Fibroblast of skin of abdomen (primary cell): ENCODE measurements at places on chromosomes 6 and 20.

- DNase-seq = no peak
Measured at GRCh38 chr20:62331347-62331746, 28.6 kb downstream of the ADRM1 start.

DNA sequence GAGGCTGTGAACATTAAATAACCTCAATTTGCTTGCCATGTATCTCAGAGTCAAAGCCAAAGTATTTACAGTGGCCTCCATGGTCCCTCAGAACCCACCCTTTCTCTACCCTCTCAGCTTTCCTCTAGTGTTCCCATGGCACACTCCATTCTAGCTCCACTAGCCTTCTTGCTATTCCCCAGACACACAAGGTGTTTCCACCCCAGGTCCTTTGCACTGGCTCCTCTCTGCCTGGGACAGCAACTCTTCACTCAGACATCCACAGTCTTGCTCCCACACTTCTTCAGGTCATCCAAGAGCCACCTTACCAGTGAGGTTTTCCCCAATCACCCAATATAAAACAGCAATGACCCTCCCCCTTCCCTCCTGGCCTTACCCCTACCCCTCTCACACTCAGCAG lies 56.5 kb upstream of the PLEKHG1 start:
- no peak for DNase-seq

- no peak for DNase-seq
Measured at GRCh38 chr20:52496191-52496590, 304.6 kb upstream of the ZFP64 start.

GRCh38 chr6:90938122-90938521 lies 351.2 kb upstream of the MAP3K7 start:
- DNase-seq = peak; percentile 2

DNA sequence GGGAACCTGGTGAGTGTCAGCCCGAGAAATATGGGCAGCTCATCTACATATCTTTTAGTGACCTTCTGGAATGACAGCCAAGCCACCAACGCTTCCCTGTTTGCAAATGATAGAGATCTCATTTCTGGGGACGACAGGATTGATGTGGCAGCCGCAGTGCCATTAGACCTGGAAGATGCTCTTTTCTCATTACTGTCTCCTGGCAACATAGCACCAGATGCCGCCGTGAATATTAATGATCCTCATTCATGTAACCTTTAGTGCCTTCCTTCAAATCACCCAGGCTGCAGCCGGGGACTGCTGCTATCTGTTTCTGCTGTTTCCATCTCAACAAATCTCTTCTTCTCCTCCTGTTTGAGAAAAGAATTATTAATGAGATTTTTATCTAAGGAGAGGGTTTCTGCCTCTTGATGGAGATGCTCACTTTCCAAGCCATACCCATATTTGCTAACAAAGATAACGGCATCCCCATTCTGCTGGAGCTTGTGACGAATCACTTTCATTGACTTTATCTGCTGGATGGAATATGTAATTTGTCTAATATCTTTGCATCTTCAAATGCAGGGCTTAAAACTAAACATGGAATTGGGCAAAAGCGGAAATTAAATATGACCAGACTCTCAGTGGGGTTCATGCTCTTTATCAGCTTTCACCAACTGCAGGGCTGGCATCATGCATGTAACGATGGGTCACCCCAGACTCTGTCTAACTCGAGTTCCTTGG lies 74.8 kb upstream of the KIF16B start:
- DNase-seq = no peak

- peak; percentile 56 for DNase-seq
Measured at GRCh38 chr6:142566628-142567396, 265.0 kb downstream of the ADGRG6 start.

DNA sequence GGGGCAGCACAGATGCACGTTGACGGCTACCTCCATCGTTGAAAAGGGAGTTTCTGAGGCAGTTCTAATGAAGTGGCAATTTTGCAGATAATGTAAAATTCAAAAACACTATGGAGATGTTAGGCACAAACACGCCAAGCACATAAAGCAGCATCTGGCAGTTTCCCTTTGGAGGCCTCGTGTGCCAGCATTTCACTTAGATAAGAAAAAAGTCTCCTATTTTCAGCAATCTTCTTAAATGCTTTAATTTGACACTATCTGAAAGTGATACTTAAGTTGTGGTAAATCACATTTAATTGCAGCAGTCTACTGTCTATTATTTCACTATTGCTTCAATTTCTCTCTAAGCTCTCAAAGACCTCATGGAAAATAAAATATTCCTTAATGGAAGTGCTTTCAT lies 125.3 kb upstream of the PROKR2 start:
- DNase-seq = no peak

- DNase-seq = no peak
Measured at GRCh38 chr20:62449951-62450691, 22.8 kb upstream of the RBBP8NL start.

DNA sequence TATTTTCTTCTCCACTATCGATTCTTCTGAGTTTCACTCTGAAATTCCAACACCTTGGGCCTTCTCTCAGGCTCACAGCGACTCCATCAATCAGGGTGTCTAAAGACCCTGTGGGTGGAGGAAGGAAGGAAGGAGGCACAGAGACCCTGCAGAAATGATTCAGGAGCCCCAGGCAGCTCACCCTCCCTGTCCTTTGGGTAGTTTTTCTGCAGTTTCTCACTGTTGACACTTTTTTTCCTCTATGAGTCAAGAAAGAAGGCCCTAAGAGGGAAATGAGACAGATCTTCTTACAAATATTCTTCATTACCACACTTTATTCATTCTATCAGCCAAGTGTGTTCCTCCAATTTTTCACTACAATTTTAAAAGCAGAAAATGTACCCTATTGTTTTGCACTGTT lies 34.2 kb upstream of the TBXT start:
- DNase-seq = no peak

DNA sequence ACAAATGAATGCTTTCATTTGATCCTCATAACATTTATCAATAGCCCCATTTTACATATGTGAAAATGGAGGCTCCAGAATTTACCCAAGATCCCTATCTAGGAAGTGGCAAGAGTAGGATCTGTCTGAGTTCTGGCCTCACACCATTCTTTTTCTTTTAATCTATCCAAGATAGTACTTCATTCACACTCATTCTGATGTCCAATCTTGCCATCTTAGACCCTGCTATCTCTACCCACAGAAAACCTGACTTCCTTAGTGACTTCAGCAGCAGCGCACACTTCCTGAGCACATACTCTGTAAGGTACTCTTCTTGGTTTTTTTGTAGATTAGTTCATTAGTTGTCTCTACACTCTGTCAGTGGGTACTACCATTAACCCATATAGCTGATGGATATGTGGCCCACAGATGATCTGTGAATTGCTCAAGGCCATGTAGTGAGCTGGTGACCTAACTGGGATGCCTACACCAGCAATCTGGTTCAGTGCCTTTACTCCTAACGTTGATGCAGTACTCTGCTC lies 36.3 kb downstream of the COX4I2 start:
- no peak for DNase-seq

- DNase-seq = no peak
Measured at GRCh38 chr20:57688864-57689263, 21.0 kb downstream of the PMEPA1 start.

- DNase-seq = peak; percentile 64
Measured at GRCh38 chr6:140744659-140745320, 1370.3 kb upstream of the CITED2 start.

DNA sequence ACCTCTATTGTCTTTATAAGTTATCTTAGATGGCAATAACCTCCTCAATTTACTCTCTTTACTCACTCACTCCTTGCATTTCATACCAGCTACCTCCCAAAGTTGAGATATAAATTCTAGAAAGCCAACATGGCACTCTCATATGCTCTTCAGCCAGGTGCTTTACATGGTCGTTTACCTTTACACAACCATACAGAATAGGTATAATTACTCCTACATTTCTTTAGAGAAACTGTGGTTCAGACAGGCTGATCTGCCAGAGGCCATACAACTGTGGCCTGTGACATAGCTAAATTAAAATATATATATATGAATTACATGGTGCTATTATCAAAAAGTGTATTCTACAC lies 45.7 kb downstream of the HBS1L start:
- no peak for DNase-seq

DNA sequence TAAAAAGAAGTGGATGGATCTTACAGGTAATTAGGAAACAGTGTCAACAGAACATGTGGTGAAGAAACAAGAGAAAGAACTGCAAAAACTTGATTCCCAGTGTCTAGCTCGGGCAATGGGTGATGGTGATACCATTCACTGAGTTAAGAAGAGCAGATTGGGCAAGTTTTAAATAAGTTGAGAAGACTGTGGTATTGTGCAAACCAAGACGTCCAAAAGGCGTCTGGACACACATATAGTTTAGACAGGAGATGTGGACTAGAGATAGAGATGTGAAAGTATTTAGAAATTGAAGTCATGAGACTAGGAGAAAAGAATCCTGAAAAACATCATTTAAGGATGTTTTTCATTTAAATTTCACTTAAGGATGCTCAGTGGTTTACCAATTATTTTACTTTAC lies 53.9 kb downstream of the CDK19 start:
- DNase-seq = no peak

DNA sequence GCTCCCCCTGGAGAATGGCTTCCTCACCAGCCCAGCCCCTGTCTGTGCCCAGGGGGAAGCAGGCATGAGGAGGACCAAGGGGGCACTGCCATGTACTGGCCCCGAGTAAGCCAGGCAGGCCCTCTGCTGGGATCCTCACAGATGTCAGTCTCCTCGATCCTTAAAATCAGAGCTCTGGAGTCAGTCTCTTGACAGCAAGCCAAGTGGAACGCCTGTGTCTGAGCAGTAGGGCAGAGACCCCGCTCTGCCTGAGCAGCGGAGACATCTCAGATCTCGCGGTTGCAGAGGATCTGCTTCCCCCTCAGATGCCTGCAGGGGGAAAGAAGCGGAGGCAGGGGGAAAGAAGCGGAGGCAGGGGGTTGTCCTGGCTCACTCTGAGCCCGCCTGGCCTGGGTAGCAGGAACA lies 92.6 kb downstream of the SNX5 start:
- peak; percentile 52 for DNase-seq

DNA sequence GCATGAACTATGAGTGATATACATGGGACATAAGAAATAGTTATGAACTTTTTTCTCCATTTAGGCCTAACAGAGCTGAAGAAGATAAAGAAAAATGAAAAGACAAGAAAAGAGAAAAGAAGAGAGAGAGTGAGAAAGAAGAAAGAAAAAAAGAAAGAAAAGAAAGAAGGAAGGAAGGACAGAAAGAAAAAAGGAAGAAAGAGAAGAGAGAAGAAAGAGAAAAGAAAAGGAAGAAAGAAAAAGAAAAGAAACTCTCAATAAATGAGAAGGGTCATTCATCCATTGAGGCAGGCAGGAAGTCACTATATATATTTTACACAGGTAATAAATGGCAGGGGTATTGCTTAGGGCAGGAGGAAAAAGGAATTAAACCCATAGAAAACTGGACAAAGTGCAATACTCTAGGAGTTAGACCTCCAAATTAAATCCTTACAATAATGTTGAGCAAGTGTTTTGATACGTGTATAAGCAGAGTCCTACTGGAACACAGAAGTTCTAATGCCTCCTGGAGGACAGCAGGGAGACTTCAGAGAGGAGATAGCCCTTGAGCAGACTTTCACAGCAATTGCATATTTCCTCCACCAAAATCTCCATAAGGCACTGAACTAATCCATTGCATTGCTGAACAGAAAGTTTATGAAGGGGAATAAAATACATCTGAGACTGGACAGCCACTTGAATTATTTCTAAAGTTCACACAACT lies 86.4 kb upstream of the TENT5A start:
- no peak for DNase-seq

GRCh38 chr20:4787069-4787468 lies 65.4 kb downstream of the PRND start:
- no peak for DNase-seq

DNA sequence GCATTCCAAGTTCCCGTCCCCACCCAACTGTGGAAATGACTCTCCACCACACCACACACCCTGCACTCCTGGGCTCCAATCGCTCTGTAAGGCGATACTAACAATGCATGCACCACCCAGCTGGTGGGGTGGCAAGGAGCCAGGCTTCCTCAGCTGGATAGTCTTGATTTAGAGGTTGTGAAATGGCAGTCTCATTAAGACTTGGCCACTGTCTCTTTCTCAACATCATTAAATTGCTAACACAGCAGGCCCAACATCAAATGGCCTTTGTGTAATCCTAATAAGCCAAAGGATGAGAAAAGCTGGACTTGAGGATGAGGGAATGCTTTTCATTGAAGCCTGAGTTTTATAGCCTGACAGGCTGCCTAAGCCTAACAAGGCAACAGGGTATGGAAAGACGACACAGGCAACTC lies 223.7 kb downstream of the GMDS start:
- peak; percentile 78 for DNase-seq
